WERI-Rb-1 (cell line): ENCODE measurements at places on chromosomes 3 and 15.

GRCh38 chr3:131794766-131795388 is 239.9 kb downstream of the CPNE4 start:
- peak; percentile 57 for DNase-seq

GRCh38 chr3:195451373-195452015 is 8.7 kb upstream of the ACAP2 start:
- no peak for DNase-seq

DNA sequence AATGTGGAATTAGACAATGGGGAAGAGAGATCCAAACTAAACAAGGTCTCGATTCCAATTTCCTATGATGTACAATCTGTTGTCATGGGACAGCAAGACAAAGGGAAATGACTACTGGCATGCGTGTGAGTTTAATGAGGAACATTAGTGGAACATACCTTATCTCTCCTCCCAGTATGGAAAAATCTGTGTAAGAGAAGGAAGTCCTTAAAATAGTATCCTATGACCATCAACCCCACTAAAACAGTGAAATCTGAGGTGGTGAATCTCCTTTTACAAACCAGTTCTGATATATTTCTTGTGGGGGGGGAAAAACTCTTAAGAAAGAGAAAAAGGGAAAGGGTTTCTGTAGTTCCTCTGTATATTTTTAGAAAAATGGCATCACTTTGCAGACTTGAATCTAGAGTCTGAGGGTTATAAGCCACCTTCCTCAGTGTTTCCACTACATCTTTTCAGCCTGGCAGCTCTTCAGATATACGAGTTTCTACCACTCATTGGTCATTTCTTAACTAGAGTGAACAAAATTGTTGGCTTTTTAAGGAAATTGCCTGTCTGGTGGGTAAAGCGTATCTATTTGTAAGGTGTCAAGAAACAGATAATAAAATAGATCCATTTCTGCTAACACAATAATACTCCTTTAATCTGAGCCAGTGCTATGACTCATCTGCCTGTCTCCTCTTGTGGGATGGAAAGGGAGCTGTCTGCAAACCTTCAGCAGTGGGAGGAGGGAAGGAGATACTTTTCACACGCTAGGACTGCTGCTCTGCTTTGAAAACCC is 3.0 kb upstream of the TNFAIP8L3 start:
- no peak for DNase-seq

DNA sequence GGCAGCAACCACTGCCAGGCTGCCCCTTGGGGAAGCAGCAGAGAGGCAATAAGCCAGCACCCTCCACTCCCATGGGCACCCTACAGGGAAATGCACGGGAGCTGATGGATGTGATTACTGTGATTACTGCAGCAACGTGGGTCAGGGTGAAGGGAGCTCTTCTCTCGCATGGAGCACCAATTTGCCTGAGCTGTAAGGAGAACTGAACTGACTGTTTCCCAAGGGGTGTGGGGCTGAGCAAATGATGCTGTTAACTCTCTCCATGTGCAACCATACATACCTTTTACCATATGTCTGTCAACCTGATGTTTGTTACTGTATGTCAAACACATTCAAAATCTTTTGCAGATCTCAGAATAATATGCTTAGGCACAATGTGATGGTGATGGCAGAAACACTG is 680.6 kb downstream of the SQOR start:
- no peak for DNase-seq

GRCh38 chr3:128813097-128813496 is 66.3 kb upstream of the ACAD9 start:
- no peak for DNase-seq

- no peak for DNase-seq
These were observed 131.4 kb downstream of the NSMCE3 start for GRCh38 chr15:29138260-29138659.

- no peak for DNase-seq
These were observed 12.4 kb downstream of the IREB2 start for GRCh38 chr15:78450285-78450858.

GRCh38 chr3:170358042-170359010 is 811 bp downstream of the SKIL start:
- DNase-seq, result peak; percentile 89

DNA sequence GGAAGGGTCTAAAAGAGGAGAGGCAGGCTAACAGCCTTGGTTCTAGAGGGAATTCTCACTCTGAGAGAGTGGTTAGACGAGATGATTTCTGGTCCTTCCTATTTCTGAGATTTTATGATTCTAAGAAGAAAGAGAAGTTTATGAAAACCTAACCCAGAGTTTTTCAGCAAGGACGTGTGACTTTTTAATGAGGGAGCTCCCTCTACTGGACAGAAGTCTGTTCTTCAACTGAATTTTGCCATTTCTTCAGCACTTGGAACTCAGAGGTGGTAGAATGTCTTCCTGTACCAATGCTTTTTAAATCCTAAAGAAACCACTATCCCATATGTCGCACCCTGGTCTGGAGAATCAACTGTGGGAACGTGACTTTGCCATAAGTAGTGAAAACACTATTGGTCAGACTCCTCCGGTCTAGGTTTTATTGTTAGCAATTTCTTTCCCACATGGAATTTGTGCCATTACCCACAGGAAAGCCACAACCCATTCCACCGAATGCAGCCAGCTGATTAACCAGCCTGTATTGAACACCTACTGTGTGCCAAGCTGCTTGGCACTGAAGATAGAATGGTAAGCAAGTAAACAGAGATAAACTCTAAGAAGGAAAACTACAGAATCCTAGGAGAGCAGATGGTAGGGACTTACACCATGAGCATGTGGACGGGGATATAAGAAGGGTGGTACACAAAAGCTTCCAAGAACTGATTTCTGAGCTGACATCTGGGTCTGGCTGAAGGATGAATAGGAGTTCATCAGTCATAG is 199.5 kb upstream of the LMCD1 start:
- peak; percentile 29 for DNase-seq

DNA sequence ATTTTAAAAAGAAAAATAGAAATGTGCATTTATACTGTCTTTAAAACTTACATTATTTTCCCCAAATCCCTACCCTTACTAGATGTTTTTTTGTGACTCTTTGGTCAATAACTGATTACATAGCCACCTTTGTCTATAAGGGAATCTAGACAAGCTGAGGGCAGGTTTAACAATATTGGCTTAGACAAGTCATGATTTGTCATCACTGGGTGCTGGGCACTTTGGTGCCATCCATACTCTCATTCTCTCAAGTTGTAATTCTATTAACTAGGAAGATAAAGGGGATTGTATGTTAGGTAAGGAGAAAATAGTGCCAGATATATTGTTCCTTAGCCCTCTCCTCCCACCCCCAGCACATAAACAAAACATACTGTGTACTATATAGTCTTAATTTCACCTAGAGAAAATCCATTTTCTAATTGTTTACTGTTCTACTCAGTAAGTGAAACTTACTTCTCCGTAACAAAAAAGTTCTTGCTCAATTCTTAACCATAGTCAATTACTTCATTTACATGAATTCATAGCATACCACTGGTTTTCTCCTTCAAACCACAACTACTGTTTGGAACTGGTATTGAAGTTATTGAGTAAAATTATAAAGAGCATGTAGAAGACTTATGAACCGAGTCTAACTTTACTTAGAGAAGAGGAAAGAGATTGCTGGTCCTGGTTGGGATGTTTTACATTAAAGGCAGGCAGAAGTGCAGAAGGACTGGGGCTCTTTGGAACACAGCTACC is 877.1 kb downstream of the PDCD6IP start:
- DNase-seq, result no peak

DNA sequence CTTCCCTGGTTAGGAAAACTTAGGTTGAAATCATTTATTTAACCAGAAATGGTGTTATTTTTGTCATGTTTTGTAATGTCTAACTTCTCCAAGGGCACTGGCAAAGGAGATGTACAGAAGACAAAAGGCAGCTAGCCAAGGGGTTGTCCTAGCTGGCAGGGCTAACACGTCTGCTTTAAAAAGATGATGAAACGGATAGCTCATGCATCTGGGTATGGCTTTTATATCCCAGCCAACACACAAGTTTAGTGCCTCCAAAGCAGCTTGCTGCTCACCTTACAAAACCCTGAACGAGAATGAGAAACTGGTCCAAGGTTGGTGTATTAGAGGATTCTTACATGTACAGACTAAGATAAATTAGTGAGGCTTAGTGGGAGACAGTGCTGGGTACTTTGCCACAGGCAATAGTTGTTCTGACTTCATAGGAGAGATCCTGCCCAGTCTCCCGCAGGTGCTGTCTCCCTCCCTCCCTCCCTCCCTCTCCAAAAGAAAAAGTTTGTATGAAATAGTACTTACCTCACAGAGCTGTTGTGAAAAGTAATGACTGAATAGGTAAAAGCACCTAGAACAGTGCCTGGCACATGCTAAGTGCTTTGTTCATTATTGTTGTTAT is 47.8 kb downstream of the KCNMB2 start:
- DNase-seq, result no peak

GRCh38 chr15:42092398-42093318 is 1.7 kb downstream of the PLA2G4D start:
- DNase-seq, result no peak

DNA sequence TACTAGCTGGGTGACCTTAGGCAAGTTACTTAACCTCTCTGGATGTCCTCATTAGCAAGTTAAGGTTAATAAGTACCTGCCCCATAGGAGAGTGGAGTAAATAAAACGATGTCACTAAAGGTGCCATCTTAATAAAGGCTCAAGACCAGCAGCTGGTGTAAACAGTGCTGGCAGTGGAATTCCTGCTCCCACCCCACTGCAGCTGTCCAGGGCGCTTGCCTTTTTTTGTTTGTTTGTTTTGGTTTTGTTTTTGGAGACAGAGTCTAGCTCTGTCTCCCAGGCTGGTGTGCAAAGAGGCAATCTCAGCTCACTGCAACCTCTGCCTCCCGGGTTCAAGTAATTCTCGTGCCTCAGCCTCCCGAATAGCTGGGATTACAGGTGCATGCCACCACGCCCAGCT is 28.9 kb downstream of the IDH3A start:
- no peak for DNase-seq

DNA sequence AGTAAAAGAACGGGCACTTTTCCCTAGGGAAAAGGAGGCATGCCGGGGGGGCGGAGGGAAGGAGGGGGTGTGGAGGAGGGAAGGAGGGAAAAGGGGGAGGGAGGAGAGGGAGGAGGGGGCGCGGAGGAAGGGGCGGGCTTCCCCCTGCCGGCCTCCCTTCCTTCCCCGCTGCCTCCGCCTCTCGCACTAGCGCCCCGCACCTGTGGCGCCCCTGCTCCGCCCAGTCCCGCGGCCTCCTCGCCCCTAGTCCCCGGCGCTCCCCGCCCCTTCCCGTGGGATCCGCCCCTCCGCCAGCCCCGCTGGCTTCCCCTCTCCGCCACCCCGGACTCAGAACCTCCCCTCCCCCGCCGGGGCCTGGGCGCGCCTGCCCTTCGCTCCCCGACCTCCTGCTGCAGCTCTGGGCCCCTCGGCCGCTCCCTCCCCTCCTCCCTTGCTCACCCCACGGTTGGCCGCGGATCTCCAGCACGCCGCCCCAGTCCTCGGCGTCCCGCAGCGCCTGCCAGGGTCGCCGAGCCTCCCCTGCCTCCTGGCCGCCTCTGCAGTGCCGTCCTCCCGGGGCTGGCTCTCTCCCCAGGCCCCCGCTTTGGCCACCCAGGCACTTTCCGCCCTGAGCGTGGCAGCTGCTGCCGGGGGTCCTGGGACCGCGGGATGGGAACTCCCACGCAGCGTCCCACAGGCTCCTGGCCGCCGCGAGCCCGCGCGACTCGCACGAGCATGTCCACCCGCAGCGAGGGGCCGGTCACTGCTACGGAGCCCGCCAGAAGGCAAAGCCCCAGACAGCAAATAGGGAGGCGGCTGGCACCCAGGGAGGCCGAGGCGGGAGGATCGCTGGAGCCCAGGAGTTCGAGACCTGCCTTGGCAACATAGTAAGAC is 147.4 kb downstream of the TJP1 start:
- no peak for DNase-seq

DNA sequence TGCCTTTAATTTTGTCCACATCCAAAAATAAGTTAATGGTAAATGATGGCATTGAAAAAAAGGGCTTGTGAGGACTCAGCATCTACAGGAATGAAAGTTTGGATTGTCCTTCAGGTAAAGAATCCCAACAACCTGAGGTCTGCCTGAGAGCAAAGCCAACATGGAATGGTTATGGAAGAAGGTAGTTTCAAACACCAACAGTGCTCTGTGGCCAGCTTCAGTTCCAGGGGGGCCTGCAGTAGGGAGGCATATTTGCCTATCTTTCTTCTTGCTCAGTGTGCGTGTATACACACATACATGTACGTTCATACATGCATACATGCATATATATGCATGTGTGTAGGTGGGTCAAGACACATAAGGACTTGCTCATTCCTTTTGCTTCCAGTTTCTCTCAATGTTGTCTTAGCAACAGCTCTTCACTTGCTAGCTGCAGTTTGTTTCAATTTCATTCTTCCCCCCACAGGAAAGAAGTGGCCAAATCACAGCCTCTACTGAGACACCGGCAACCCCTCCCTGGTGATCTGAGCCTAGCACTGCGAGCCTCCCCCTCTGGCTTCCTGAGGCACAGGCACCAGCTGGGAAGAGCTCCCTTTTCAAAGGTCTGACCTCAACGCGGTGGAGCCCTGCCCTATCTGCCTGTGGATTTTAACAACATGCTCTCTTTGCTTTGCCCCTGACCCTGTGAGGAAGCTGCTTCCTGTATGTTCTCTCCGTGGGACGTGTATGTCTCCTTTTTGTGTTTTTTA is 146.2 kb downstream of the KLF13 start:
- DNase-seq, result no peak

GRCh38 chr3:58116985-58117384 is 93.8 kb downstream of the DNASE1L3 start:
- no peak for DNase-seq

- DNase-seq, result no peak
These were observed 3.4 kb upstream of the COL7A1 start for GRCh38 chr3:48598323-48599076.

- no peak for DNase-seq
These were observed 189.3 kb downstream of the OPA1 start for GRCh38 chr3:193782276-193782647.

DNA sequence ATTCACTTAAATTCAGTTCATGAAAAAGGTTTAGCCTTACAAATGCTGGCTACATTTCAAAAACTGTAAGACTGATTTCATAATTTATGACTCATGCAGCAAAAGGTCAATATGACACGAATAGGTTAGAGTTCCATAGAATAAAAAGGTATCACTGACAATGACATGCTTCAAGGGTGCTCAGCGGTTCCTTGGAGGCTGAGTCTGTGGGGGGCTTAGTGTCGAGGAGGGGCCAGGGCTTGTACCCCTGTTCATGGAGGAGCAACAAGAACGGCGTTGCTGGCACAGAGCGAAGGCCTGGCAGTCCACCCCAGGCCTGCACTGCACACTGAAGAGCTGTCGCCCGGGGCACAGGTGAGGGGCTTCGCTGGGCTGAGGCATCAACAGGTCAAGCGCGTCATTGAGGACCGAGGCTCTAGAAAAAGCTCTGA is 174.2 kb downstream of the NR1D2 start:
- DNase-seq, result no peak
